Activated naive CD8-positive, alpha-beta T cell treated with anti-CD3 and anti-CD28 coated beads, Interleukin-2, amount 50 U/mL, for 16 hours (primary cell): ENCODE measurements at places on chromosomes 2 and 18.

DNA sequence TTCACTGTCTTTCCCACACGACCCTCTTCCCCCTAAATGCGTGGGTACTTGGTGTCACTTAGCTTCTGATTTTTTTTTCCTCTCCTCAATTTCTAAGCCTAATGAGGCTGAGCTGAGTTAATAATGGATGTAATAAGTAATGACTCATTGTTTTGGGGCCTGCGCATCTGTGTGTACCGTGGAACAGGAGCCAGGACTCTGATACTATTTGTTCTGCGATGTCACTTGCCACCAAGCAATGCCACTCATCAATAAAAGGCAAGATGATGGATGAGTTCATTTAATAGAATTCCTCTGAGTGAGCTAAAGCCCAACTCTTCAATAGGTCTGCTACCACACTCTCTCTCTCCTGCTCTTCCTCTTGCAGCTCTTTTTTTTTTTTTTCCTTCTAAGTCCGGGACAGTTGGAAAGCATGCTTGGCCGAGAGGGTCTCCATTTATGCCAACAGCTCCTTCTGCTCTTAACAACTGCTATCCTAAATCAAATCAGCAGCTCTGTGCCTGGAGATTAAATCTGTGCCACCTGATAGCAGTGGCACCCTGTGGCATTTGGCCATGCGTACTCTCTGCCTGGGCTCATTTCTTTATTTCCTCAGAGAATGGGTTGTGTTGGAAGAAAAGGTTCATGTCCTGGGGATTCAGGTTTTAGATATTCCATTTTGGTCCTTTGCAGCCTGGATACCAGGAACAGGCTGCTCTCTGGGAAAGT, 1284.2 kb upstream of the PIK3C3 start:
- DNase-seq: no peak

DNA sequence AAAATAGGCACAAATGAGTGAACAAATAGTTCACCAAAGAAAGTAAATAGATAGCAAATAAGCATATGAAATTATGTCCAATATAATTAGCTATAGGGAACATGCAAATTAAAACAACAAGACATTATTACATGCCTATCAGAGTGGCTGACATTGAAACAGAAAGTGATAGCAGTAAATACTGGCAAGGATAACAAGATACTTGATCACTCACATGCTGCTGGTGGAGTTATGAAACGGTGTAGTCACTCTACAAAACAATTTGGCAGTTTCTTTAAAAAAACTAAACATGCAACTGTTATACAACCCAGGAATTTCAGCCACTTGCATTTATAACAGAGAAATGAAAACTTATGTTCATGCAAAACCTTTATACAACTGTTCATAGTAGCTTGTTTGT, 439.2 kb upstream of the ACVR2A start:
- DNase-seq: no peak

DNA sequence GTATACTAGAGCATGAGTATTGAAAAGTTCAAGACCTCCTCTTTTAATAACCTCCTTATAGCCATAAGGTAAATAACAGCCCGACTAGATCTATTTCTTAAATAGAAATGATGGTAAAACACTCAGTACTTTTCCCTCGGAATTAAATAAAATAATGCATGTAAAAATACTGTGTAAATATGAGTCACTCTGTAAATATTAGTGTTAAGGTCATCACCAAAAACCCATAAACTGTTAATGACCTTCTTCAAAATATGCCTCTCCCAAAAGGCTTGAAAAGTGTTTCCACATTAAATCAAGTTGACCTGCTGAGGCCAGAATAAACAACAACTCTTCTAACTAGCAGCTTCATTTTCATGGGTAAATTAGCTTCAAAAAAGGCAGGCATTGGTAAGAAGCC, 25.3 kb upstream of the BZW1 start:
- no peak for DNase-seq

GRCh38 chr18:75076286-75076685, 132.7 kb downstream of the PTGR3 start:
- no peak for DNase-seq

DNA sequence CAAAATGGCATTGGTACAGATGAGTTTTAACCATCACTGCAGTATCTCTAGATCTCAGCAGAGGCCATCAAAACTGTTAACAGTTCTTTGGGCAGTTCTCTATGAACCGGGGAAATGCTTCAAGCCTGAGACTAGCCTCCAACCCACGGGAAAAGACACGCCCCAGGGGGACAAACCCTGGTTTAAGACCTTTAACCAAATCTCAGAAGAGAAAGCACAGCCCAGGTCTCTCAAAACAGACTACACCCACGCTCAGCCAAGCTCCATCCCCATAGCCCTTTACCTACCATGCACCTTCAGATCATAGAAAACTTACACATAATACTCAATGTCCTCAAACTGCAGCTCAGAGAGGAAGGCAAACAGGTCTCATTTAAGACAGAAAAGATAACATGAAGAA, 78.3 kb downstream of the TMEM163 start:
- DNase-seq: no peak

DNA sequence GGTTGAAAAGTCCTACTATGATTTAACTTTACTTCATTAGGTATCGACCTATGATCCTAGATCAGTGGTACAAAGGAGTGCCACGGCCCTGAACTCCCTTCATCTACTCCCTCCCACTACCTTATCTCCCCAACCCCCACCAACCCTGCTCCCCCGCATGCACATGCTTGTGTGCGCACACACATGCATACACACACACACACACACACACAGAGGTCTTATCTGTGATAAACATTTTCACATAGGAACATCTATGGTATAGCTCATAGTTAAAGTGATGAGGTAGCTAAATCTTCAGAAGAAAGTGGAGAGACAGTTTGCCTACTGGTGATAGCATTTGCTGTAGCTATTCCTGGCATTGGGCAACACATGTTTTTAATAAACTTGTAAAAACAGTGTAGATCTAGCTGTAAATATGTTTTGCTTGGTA, 471.3 kb downstream of the ZEB2 start:
- DNase-seq: no peak

DNA sequence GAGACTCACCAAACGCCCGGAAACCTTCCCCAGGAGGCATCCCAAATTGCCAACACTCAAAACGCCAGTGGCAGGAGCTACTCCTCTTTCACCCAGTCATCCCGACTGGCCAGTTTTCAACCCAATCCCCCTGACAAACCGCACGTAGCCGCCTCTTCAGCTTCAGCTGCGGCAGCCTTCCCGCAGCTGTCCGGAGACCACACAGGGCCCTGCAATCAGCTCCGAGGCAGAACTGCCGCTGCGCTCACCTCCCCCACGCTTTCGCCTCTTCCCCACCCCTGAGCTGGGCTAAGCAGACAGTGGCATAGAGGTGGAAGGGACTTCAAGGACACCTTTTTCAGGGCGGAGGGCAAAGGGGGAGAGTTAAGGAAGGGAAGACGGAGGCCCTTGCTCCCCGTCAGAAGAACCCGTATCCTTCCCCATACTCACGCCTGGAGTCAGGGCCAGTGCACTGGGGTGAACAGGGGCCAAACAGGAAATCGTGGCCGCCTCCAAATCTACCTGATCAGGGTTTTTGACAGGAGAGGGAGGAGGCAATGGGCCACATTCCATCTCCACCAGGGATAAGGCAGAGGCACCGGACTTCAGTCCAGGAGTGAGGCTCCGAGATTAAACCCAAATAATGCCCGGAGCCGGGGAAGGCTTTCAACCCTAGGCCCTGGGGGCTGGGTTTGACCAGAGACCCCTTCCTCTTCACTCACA, 16.9 kb downstream of the CYP26B1 start:
- no peak for DNase-seq

- DNase-seq: no peak
Measured at GRCh38 chr2:42142547-42143184, 26.5 kb upstream of the EML4 start.

GRCh38 chr2:224126440-224126839, 87.4 kb upstream of the SERPINE2 start:
- DNase-seq: no peak

DNA sequence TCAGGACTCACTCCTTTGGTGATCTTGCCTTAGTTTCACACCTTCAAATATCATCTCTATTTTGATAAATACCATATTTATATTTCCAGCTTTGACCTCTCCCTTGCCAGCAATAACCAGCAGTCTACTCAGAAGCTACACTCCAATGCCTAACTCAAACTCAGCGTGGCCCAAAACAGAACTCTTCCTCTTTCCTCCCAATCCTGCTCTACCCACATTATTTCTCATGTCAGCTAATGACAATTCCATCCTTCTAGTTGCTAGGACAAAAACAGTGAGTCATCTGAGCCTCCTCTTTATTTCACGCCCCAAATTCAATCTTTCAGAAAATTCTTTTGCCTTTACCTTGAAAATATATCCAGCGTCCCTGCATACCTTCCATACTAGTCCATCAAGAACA, 23.5 kb downstream of the CYRIA start:
- no peak for DNase-seq

DNA sequence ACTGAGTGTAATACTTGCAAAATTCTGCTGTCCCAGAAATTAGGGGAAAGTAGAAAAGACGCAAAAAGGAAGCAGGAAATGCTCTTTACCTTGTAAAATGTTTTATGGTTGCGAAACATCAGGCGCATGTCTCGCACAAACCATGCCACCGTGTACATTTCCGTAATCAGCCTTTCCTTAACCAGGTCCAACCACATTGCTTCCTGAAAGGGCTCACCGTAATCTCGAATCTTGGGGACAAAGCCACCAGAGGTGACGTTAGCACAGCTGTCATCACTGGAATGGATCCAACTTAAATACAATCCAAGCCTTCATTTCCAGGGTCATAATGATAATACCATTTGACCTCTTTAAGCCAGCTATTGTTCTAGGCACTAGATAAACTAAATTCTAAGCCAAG, 49.3 kb downstream of the SP110 start:
- DNase-seq: no peak

DNA sequence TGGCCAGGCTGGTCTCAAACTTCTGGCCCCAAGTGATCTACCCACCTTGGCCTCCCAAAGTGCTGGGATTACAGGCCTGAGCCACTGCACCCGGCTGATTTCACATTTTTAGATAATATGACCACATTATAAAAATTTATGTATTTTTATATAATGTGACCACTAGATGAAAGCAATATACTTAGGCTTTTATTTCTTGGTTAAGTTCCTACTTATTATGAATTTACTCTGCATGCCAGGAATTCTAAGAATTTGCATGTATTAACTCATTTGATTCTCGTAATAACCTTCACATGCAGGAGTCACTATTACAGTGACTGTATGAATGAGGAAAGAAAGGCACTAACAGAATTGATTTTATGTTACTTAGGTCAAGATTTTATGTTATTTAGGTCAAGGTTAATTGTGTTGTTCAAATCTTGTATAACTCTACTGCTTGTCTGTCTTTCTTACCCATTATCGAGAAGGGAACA, 25.6 kb upstream of the CASP8 start:
- DNase-seq: no peak

DNA sequence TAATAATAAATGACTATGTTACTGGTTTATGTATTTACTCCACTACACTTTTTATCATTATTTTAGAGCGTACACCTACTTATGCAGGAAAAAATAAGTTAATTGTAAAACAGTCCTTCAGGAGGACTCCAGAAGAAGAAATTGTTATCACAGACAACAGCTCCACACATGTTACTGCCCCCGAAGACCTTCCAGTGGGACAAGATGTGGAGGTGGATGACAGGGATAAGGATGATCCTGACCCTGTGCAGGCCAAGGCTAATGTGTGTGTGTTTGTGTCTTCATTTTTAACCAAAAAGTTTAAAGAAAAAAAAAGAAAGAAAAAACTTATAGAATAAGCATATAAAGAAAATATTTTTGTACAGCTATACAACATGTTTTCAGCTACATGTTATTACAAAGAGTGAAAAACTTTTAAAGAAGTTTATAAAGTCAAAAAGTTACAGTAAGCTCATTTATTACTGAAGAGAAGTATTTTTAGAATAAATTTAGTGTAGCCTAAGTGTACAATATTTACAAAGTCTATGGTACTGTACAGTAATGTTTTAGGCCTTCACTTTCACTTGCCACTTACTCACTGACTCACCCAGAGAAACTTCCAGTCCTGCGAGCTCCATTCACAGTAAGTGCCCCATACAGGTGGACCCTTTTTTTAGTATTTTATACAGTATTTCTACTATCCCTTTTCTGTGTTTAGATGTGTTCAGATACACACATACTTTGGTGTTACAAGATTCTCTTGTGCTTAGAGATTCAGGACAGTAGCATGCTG, 7.5 kb downstream of the TGFBRAP1 start:
- no peak for DNase-seq

GRCh38 chr2:151808258-151809072, 19.8 kb downstream of the ARL5A start:
- no peak for DNase-seq

GRCh38 chr2:171834286-171834685, 59.8 kb downstream of the SLC25A12 start:
- no peak for DNase-seq

- DNase-seq: no peak
Measured at GRCh38 chr18:23266717-23267446, 131.6 kb downstream of the CABLES1 start.

DNA sequence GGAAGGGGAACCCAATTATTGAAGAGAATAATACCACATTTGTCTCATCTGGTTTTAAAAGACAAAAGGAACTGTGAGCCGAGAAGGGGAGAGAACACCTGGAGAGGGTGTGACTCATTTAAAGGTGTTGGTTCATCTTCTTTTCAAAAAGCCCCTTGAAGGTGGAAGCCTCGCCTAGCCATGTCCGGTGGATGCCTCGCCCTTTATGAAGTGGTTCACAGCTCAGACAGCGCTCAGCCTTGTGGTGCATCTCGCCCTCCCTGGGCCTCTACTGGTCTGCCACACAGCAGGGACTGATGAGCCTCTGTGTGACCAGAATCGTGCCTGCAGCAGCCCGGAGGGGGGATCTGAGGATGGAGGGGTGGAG, 290.0 kb upstream of the CXCR4 start:
- no peak for DNase-seq

DNA sequence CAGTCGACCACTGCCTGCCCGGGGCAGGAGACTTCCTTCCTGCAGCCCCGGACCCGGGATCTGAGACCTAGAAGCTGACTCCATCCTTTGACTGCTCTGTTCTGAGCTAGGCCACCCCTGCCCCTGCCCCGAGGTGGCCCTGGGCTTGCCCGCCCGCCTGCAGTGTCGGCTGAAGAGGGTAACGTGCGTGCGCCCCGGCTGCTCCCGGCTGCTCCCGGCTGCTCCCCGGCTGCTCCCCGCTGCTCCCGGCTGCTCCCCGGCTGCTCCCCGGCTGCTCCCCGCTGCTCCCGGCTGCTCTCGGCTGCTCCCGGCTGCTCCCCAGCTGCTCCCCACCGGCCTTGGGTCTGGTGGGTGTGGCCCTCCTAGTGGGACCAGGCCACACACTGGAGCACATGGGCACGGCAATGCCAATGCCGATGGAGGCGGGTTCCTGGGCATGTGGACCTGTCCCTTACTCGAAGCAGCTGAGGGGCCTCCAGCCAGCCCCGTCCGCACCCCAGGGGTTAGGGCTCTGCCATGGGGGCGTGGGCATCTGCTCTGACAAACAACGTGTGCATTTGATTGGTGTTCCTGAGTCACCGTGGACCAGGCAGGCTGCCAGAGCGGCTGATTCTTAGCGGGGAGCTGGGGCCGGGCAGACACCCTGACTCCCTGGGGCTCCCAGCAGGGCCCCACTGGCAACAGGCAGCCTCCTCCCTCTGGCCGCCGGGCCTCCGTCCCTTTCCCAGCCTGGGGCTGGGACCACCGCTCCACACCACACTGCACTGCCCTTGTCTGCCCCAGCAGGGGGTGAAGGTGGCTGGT, 2.0 kb upstream of the GAL3ST2 start:
- DNase-seq: no peak

- no peak for DNase-seq
Measured at GRCh38 chr2:159549234-159549633, 67.1 kb downstream of the BAZ2B start.

GRCh38 chr2:183284606-183285005, 160.4 kb downstream of the NUP35 start:
- DNase-seq: no peak
